T-helper 2 cell treated with Interferon-gamma antibody and Interleukin-4, amounts not matched to agents 5 μg/mL and 100 μg/mL, for 36 hours (primary cell): ENCODE measurements at places on chromosomes 5 and 9.

DNA sequence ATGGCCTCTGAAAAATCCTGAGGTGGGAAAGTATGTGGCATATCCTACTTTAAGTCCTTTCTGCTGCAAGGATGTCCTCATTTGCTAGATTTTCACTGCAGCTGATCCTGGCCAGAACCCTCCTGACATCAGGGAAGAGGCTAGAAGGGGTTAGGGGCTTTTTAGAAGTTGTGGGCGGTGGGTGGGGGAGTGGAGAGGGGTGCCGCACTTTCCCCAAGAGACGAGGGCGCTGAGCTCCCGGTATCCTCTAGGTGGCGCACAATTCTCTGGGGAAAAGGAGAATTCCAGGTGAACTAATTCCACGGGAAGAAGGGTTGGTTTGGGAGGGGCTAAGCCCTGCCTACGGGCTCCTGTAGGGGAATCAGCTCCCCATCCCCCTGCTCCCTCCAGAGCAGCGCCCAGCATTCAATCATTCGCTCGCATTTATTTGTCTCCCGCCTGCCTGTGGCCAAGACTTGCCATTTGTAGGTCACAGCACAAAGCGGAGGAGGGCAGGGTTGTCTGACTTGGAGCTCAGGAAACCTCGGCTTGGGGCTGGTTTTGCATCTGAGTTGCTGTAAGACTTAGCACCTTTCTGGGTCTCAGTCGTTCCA is 42.9 kb upstream of the HAND1 start:
- no peak for DNase-seq

DNA sequence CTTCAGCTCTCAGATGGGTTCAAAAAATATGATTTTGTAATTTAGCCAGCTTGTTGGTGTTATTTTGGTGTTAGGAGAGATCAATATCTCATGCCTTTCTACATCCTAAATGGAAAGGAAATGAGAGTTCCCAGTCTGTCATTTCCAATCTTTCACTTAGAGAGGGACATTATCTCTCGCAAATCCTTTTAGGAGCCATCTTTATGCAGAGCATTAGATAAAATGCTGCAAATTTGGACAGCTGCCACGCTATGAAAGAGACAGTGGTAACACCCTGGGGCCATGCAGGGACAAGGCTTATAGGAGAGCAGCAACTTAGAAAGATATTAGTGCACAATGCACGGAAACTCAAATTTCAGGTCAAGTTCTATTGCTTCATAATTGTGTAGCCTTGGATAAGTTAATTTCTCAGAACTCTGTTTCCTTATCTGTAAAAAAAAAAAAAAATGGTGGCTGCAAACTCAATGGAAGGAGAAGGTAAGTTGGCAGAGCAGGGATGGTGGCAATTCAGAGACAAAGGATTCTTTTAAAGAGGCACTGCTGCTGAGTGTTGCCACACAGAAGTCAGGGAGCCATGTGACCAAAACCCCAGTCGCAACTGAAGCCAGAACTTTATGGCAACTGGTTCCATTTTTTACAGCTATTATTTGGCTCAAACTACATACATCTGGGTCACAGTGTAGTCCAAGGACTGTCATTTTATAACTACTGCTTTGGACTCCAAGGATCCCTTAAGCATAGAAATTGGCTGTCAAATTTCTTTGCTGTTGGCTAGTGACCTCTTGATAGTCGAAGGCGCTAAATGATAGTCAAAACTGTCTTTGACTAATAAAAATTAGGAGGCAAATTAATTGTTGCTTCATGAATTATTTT is 210.2 kb downstream of the FRMD3 start:
- no peak for DNase-seq

GRCh38 chr5:119333421-119333851 is 22.4 kb upstream of the TNFAIP8 start:
- peak; percentile 53 for DNase-seq

DNA sequence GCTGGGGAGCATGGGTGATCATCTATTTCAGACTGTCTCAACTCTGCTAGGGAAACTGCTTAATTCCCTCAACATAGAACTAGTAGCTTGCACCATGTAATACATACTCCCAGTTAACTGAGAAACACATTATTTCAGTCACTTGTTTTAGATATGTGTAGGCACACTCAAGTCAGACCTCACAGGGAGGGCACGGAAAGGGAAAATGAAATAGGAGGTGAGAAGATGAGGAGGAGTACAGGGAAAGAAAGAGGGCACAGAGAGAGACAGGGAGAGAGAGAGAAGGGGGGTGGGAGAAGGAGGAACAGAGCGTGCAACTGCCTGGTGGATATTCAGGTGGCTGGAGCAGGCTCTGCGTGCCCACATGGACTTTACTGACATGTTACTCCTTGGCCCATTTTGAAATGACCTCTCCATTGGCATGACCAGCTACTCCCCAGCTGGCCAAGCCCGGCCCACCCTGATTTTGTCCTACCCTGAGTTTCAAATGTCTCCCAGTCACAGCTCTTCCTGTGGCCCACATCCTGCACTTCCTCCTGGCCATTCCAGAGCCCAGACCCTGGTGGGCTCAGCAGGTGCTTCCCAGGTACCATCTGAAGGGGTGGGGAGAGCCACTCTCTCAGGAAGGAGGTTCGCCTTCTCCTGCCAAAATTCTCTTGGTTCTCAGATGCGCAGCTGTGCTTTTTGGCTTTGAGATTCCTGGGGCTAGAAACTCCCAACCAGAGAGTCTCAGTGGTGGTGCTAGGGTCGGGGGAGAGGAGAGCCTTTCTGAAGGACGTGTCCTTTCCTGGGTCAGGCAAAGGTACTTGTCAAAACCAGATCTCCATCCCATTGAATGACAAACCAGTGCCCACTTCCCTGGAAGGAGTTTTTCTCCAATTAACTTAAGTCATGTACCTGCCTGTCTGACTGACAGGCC is 229.4 kb downstream of the FSTL4 start:
- no peak for DNase-seq

- DNase-seq, result peak; percentile 57
Observed at GRCh38 chr5:132751444-132751843, 4.2 kb downstream of the CCNI2 start.

DNA sequence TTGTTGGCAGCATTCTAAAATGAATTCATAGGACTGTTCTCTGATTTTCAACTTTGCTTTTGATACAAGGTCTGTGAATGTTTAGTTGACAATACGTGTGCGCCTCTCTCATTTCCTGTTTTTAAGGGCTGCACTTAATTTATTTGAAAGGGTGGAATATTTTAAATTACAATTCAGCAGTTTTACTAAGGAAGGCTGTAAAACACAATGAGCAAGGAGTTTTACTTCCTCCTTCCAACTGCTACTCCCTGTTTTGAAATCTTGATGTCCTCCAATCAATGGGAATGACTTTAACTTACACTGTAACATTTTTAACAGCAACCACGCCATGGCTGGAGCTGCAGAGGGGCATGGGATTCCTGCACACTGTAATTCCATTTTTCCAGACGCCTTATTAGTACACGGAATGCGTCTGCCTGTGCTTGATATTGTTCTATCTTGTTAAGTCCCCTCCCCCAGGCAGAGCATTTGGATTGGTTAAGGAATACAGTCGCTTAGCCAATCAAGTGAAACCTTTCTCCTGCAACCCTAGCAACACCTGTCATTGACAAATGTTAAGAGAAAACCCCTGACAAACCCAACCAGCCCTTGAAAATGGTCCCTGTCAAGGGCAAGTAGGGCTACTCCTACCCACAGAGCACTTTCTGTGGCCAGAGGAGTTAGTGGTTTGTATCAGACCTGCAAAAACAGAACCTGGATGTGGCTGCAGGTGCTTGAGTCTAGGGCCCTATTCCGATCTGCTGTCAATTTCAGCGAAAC is 12.5 kb upstream of the ZSWIM6 start:
- no peak for DNase-seq

DNA sequence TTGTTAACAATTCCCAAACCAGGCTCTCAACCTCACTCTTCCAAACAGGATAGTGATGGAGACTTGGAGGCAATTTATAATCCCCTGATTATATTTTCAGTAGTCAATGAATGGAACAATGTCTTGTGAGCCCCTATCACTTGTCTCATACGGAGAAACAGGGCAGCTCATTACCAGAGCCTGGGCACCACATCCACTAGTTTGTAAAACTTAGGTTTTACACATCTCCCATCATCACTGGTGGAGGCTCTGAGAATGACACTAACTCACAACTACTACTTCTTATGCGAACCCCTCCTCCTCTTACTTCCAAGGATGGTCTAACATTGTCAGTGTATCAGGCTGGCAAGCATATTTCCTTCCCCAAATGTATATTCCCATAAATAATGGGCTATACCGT is 253.7 kb downstream of the EPB41L4A start:
- DNase-seq, result no peak

DNA sequence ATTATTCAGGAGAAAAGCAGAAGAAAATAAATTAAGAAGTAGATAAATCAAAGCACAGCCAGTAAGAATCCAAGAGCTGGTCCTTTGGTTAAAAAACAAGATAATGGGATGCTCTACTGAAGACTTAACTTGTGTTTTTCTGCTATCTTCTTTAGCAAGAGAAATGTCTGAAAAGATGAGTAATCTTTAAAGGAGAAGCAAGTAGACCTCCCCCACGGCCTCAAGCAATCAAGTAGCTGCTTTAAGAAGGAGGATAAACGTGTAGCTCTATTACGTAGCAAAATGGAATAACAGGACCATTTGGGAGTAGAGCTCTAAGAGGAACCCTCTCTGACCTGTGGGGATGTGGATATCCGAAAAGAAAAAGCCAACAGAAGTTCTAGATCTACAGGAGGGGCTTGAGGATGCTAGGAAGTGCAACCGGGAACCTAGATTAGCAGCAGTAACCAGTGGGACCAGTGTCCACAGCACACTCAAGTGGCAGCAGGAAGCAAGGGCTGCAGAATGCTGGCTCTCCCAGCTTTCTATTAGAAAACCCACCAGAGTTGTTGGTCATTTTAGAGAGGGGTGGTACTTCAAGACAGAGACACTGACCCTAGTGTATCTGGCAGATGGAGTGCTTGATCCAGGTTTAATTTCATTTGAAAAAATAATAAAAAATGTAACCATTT is 185.4 kb downstream of the GABBR2 start:
- no peak for DNase-seq

GRCh38 chr5:65061250-65061973 is 292.7 kb downstream of the CWC27 start:
- no peak for DNase-seq

DNA sequence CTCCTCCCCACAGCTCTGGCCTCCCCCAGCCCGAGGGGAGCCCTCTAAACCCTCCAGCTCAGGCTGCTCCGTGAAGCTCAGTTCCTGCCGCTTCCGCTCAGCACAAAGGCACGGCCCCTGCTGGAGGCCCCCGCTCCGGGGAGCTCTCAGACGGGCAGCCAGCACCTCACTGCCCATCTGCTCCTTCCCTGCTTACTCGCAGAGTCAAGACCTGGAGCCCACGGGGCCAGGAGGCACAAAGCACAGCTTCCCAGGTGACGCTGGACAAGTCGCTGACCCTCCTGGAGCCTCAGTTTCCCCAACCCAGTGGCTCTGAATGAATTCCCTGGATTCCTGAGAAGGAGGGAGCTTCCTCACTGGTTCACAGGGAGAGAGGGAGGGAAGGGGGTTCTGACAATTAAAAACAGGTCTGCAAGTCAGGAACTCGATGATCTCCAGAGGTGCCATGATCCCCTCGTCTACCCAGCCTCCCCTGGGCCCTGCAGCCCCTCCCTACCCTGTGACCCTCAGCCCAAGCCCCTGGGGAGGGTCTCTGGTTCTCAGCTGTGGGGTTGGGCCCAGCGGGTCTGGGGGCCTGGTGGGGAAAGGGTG is 36.2 kb downstream of the VAV2 start:
- DNase-seq, result no peak

GRCh38 chr9:7148243-7148765 is 390.5 kb downstream of the KDM4C start:
- DNase-seq, result no peak

GRCh38 chr5:52269401-52269800 is 518.3 kb upstream of the ITGA1 start:
- no peak for DNase-seq

- DNase-seq, result no peak
Observed at GRCh38 chr5:127894461-127894860, 189.1 kb upstream of the SLC12A2 start.

- DNase-seq, result no peak
Observed at GRCh38 chr5:55540525-55540924, 5.8 kb upstream of the PLPP1 start.

DNA sequence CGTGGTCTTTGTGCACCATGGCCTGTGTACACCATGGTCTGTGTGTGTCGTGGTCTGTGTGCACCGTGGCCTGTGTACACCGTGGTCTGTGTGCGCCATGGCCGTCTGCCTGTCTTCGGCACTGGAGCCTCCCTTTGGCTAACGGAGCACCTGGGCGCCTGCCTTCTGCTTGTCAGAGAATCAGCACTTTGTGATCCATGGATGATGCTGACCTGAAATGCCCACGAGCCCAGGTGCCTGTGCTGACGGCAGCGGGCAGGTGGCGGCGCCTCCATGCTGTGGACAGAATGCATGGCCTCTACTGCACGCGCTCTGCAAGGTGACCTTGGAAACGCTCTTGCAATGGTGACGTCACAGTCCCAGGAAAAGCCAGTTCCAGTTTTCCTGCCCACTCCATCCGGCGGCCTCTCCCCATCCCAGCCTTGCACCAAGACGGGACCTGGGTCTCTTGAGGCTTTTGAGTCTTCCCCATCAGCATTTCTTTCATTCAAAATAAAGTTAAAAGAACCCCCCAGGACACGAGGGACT is 14.6 kb downstream of the LCN9 start:
- DNase-seq, result no peak

DNA sequence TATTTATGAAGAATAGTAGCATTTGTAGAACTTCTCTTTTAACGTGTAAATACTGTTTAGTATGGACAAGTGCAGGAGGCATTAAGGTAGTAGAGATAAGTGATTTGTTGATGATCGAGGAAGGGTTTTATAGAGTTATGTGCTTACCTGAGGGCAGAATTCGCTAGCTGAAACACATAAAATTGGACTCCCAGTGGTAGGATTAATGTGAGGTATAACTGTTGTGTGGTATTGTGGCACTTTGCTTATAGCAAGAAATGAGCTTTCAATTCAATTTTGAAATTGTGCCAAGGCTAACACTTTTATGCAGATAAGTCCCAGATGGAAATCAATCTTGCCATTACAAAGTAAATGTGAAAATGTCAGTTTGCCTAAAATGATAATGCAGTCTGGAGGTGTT is 1.2 kb downstream of the AP3S1 start:
- no peak for DNase-seq

DNA sequence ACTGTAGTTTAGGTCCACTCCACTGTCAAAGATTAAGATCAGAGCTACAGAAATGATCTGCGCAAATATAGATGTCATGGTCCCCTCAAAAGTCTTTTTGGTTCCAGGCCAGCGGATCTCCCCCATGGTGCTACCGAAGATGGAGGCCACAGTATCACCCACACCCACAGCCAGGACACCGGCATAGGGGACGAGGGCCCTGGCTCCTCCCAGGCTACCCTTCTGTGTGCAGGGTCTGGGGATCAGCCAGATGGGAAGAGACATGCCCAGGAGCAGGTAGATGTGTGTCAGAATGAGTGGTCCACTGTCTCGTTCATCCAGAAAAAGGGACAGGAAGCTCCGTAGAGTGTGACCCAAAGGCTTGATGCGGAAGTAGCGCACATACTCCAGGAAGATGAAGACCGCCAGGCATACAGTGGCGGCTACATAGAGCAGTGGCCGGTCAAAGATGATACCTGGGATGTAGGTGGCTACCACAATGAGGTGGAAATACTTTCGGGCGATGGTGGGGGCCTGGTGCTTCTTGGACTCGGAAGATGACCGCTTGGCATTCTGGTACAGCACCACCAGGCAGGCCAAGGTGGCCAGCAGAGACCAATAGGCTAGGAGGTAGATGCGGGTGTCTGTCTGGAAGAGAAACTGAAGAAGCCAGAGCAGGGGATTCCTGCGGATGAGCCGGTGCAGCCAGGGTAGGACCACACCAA is 1.5 kb downstream of the DOLK start:
- DNase-seq, result no peak

GRCh38 chr5:149872351-149873040 is 72.1 kb downstream of the PDE6A start:
- DNase-seq, result no peak

GRCh38 chr5:152694231-152694630 is 289.2 kb upstream of the NMUR2 start:
- no peak for DNase-seq
